ENCODE measurements at places on chromosomes 13 and 19.

DNA sequence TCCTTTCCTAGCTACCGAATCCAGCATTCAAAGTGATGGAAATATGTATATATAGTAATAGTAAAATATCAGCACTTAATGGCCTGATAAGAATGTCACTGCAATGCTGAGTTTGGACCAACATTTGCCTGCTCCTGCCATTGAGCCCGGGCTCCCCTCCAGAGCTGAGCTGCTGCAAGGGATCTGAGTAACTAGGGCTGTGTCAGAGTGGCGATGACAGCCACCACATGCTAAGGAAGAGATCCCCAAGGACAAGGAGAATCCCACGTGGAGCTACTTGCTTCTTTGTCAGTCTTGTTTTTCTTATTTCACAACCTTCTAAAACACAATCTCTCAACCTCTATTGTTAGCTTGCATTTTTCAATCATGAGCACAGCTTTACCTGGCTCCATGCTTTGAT is 19.5 kb upstream of the ALOX5AP start:
- no peak for DNase-seq

GRCh38 chr19:1482361-1483130 is 3.5 kb upstream of the C19orf25 start:
- DNase-seq: no peak

- no peak for DNase-seq
Observed at GRCh38 chr13:110387451-110388107, 80.5 kb downstream of the COL4A2 start.

DNA sequence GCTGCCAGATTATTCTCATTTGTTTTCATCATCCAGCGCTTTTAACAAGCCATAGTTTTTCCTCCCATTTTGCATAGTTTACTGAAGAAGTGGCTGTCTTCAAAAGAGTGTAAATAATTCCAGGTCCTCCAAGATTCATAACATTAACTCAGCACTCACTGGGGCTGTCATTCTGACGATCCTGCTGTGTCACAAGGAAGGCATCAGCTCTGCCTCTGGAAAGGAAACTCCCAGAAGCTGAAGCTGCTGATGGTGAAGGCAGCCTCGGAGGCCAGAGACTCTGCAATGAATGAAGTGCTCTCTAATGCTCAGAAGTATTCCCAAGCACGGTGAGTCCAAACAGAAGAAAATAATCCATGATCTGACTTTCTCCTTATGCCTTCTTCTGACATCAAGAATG is 60.0 kb downstream of the FLT1 start:
- DNase-seq: no peak

DNA sequence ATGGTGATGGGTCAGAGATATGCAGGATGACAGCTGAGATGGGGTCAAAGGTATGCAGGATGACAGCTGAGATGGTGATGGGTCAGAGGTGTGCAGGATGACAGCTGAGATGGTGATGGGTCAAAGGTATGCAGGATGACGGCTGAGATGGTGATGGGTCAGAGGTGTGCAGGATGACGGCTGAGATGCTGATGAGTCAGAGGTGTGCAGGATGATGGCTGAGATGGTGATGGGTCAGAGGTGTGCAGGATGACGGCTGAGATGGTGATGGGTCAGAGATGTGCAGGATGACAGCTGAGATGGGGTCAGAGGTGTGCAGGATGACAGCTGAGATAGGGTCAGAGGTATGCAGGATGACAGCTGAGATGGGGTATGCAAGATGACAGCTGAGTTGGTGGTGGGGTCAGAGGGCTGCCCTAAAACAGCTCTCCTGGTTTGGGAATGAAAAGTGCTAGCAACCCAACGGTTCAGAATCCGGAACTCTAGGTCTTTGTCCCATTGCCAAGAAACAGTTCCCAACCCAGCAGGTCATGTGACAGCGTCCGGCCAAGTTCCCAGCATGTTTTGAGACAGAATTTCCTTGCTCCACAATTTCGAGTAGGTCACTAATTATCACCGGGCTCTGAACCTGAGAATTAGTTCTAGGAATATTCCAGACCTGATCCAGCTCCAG is 3.2 kb downstream of the SELENOW start:
- DNase-seq: no peak

GRCh38 chr13:61094865-61095264 is 320.8 kb downstream of the PCDH20 start:
- DNase-seq: no peak
